ENCODE measurements at places on chromosomes 6 and 20. TPM values are rescaled to one million over a fixed set of nuclear protein-coding genes. Genes with fewer than 3 reads are reported as not detected.

DNA sequence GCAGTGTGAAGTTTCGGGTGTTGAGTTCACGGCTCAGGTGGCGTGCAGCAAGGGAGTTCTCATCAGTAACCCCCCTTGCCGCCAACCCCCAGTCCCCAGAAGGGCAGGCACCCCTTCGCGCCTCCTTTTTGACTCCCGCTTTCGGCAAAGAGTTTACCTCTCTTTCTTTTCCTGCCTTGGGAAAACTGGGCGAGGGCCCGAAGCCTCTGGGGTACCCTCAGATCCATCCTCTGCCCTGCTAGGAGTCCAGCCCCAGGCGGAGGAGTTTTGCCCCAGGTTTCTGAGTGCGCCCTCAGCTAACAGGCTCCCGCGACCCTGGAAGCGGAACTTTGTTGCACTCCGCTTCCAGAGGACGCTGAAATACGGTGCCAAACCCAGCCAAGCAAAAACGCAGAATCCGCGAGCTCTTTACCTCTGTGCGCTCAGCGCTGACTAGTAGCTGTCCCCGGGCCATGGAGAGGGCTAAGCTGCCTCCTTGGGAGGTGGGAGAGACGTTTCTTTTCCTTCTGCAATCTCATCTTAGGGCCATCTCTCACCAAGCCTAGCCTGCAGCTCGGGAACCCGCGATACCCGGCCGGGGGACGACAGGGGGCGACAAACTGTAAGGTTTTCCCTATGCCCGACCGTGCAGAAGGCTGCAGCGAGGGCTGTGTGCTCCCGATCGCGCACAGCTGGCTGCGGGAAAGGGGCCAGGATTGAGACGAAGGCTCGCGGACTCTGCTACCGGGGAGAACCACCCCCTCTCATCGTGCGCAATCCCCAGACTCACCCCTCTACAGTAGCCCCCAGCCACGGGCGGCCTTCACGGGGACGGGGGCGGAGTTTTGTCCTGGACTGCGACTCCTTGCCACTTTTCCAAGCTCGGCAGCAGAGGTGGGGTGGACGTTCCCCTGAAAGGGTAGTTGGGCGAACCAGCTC is 2.7 kb upstream of the PAX1 start:
- peak overlapping the region; percentile 7 for H3K4me3 ChIP-seq
- H3K36me3 ChIP-seq, result no peaks in the 10 kb centered on the region
- H3K4me1 ChIP-seq, result peaks cover 36% of the 10 kb centered on the region
- H3K27me3 ChIP-seq, result peaks cover 48% of the 10 kb centered on the region

- H3K4me1 ChIP-seq, result peaks cover 92% of the 10 kb centered on the region
- DNase-seq, result no peak
- H3K27me3 ChIP-seq, result no peaks in the 10 kb centered on the region
- H3K27ac ChIP-seq, result peak overlapping the region; percentile 86
These were observed 80.6 kb downstream of the MRPL14 start for GRCh38 chr6:44046516-44047178.

DNA sequence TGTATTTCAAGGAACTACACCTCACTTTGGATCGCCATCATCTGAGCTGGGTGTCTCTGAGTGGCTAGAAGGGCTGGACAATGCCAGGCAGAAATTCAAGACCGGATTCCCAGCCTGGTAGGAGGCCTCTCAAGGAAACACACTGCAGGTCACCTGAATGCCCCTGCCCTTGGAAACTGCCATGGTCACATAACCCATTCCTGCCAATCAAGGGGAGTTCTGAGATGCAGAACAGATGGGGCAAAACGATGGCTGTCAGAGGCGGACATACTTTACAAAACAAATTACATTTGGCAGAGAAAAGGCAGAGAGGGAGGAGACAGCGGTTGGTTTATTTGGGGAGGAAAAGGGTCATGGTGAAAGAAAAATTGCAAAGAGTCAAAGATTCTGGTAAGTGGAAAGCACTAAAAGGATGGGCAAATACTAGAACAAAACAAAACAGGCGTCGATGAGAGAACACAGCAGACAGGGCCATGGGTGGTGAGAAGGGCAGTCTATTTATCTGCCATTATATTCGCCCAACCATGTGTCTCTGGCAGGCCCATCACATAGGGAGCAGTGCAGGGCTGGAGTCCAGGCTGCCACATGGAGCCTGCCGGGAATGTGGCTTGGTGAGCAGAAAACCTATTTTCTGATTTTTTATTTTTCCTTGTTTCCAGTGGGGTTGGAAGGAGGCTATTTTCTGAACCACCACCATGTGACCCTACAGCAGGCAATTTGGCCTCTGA is 13.5 kb downstream of the BEND3 start:
- no peaks in the 10 kb centered on the region for H3K36me3 ChIP-seq
- no peak for DNase-seq
- H3K27me3 ChIP-seq, result no peaks in the 10 kb centered on the region
- H3K27ac ChIP-seq, result no peak overlapping the region
- no peaks in the 10 kb centered on the region for H3K4me1 ChIP-seq

GRCh38 chr6:16158943-16159557 is 30.2 kb downstream of the MYLIP start:
- H3K4me3 ChIP-seq, result no peak overlapping the region
- H3K27ac ChIP-seq, result no peak overlapping the region
- DNase-seq, result no peak
- no peaks in the 10 kb centered on the region for H3K27me3 ChIP-seq

DNA sequence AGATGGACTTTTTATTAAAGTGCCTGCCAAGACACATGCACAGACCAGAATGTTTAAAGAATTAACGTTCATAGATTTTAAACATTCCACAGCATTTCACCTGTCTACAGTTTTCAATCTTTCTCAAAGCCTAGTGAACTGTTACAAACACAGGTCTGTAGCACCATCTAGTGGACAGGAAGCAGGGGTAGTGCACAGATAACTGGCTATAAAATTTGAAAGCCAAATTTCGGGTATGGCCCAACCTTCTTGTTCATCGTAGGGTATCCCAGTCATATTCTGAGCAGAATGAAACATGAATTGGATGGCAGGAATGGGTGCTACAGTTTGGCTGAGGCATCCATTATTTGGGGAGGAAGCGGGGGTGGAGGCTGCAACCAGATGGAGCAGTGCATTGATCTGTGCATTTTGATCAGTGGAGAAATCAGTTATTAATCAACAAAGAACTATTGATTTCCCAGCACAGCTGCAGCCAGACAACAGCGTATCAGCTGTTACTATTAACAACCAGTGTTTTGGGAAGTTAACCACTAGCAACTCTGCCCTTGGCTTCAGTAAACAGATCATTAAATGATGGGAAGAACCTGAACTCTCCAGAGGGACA is 56.1 kb upstream of the B3GAT2 start:
- no peak for DNase-seq
- no peak overlapping the region for H3K27ac ChIP-seq
- H3K4me1 ChIP-seq, result no peaks in the 10 kb centered on the region
- H3K27me3 ChIP-seq, result no peaks in the 10 kb centered on the region
- H3K4me3 ChIP-seq, result no peak overlapping the region

GRCh38 chr6:117491916-117492315 is 9.4 kb downstream of the DCBLD1 start:
- peaks cover 6% of the 10 kb centered on the region for H3K4me1 ChIP-seq
- H3K27me3 ChIP-seq, result no peaks in the 10 kb centered on the region
- H3K4me3 ChIP-seq, result no peak overlapping the region
- H3K27ac ChIP-seq, result no peak overlapping the region
- no peaks in the 10 kb centered on the region for H3K36me3 ChIP-seq

DNA sequence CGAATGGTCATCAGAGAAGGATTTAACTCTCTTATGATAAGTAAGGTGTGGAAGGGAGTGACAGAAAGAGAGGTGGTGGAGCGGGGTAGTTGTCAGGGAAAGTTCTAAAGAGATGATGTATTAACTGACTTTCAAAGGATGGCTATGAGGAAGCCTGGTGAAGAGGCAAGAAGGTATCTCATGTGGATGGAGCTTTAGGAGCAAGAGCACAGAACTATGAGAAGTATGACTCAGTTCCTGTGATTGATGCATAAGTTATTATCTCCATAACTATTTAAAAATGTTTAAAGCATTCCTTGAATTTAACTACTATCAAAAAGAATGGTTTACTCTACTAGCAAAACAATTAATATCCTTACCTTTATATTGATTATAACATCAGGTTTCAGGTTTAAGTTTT is 28.8 kb downstream of the AK9 start:
- no peaks in the 10 kb centered on the region for H3K36me3 ChIP-seq
- no peaks in the 10 kb centered on the region for H3K27me3 ChIP-seq
- H3K4me1 ChIP-seq, result no peaks in the 10 kb centered on the region
- H3K4me3 ChIP-seq, result no peak overlapping the region
- H3K27ac ChIP-seq, result no peak overlapping the region

- H3K27me3 ChIP-seq, result no peaks in the 10 kb centered on the region
- no peak overlapping the region for H3K27ac ChIP-seq
- no peaks in the 10 kb centered on the region for H3K36me3 ChIP-seq
- H3K4me3 ChIP-seq, result no peak overlapping the region
- DNase-seq, result peak; percentile 24
- H3K4me1 ChIP-seq, result no peaks in the 10 kb centered on the region
These were observed 174.8 kb downstream of the BMP2 start for GRCh38 chr20:6942266-6942665.

- no peaks in the 10 kb centered on the region for H3K4me1 ChIP-seq
- no peaks in the 10 kb centered on the region for H3K27me3 ChIP-seq
- no peaks in the 10 kb centered on the region for H3K36me3 ChIP-seq
- peak; percentile 89 for DNase-seq
- no peak overlapping the region for H3K27ac ChIP-seq
- no peak overlapping the region for H3K4me3 ChIP-seq
These were observed 78.0 kb upstream of the AGPAT4 start for GRCh38 chr6:161351858-161352257.

DNA sequence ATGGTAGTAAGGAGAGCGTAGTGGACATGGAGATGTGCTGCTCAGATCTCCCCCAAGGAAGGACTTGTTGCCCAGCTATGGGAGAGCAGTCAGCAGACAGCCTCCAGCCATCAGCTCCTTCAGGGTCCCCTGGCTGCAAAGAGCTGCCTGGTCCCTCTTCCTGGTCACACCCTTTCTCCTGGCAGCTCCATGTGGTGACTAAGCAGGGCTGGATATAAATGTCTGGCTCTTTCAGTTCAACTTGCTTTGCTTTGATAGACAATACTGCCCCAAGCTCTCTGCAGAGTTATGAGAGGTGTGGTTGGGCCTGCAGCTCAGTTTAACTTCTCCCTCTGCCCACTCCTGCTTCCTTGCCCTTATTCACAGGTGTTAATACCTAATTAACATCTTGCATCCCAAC is 64.1 kb upstream of the DDR1 start:
- H3K36me3 ChIP-seq, result no peaks in the 10 kb centered on the region
- H3K4me1 ChIP-seq, result peaks cover 22% of the 10 kb centered on the region
- no peak for DNase-seq

DNA sequence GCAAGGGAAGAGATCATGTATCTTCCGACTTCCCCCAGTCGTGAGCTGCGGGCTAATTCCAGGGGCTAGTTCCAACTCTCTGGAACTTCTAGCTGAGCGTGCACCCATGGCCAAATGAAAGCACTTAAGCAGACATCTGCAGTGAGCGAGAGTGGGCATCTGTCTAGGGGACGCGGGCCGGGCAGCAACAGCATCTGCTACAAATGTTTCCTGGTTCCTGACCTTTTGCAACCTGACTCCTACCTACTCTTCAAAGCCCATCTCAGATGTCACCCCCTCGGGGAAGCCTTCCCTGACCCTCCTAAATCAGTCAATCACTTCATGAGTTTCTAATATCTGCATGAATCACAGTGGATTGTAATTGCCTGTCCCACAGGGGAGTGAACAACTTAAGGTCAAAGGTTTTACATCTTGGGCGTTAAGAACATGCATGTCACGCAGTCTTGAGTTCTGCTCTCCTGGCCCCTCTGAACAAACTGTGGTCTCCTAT is 141.9 kb downstream of the CEBPB start:
- H3K4me1 ChIP-seq, result peaks cover 5% of the 10 kb centered on the region
- no peak overlapping the region for H3K27ac ChIP-seq
- H3K36me3 ChIP-seq, result no peaks in the 10 kb centered on the region
- DNase-seq, result no peak
- H3K27me3 ChIP-seq, result no peaks in the 10 kb centered on the region

GRCh38 chr20:20547221-20547875 is 165.1 kb downstream of the RALGAPA2 start:
- H3K4me1 ChIP-seq, result no peaks in the 10 kb centered on the region
- peaks cover 8% of the 10 kb centered on the region for H3K36me3 ChIP-seq
- no peaks in the 10 kb centered on the region for H3K27me3 ChIP-seq
- no peak overlapping the region for H3K27ac ChIP-seq

KIF25 gene
- not detected for total RNA-seq

CCM2L gene
- 11.3 TPM for total RNA-seq

OR2H2 gene
- not detected for total RNA-seq

GDAP1L1 gene
- not detected for total RNA-seq

EDN1 gene
- 18.2 TPM for total RNA-seq

NCOA7 gene
- total RNA-seq, result 29.0 TPM

SGK2 gene
- total RNA-seq, result not detected

IGF2R gene
- 64.9 TPM for total RNA-seq
